ENCODE measurements at places on chromosomes 2 and 18. TPM values are rescaled to one million over a fixed set of nuclear protein-coding genes. Genes with fewer than 3 reads are reported as not detected.

- H3K27me3 ChIP-seq: no peaks in the 10 kb centered on the region
- H3K36me3 ChIP-seq: no peaks in the 10 kb centered on the region
- no peak overlapping the region for H3K27ac ChIP-seq
- DNase-seq: no peak
- no peak overlapping the region for H3K4me3 ChIP-seq
These were observed 254.2 kb downstream of the AGPS start for GRCh38 chr2:177646791-177647190.

DNA sequence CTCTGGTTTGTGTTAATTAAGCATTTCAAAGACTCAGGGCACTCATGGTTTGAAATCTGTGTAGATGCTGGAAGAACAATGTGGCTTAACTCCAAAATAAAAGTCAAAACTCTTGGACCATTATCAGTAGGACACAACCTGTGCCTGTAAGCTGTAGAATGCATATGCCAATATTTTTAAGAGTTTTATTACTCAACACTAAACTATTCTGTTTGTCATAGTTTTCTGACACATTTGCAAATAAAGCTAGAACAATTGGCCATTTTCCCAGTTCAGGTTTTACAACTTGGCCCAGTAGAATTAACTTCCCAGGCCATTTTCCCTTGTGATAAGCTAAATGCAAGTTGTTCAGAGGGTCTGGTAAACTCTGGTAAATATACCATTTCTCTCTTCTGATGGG is 713.1 kb downstream of the CBLN2 start:
- no peak for DNase-seq
- H3K4me1 ChIP-seq: peaks cover 15% of the 10 kb centered on the region
- no peaks in the 10 kb centered on the region for H3K27me3 ChIP-seq
- no peak overlapping the region for H3K4me3 ChIP-seq
- H3K27ac ChIP-seq: no peak overlapping the region

- DNase-seq: peak; percentile 85
- H3K36me3 ChIP-seq: no peaks in the 10 kb centered on the region
- H3K27ac ChIP-seq: peak overlapping the region; percentile 75
- H3K27me3 ChIP-seq: no peaks in the 10 kb centered on the region
- no peaks in the 10 kb centered on the region for H3K4me1 ChIP-seq
These were observed 22.7 kb downstream of the BCL11A start for GRCh38 chr2:60530660-60531281.

GRCh38 chr2:96792772-96793749 is 23.0 kb upstream of the CNNM3 start:
- no peaks in the 10 kb centered on the region for H3K36me3 ChIP-seq
- H3K4me1 ChIP-seq: peaks cover 13% of the 10 kb centered on the region
- DNase-seq: peak; percentile 48
- no peak overlapping the region for H3K27ac ChIP-seq
- no peaks in the 10 kb centered on the region for H3K27me3 ChIP-seq

- H3K27me3 ChIP-seq: no peaks in the 10 kb centered on the region
- peaks cover 13% of the 10 kb centered on the region for H3K4me1 ChIP-seq
- H3K27ac ChIP-seq: peak overlapping the region; percentile 51
- H3K4me3 ChIP-seq: peak overlapping the region; percentile 38
- H3K36me3 ChIP-seq: no peaks in the 10 kb centered on the region
- DNase-seq: peak; percentile 92
These were observed 321.4 kb downstream of the TGIF1 start for GRCh38 chr18:3771121-3771971.

DNA sequence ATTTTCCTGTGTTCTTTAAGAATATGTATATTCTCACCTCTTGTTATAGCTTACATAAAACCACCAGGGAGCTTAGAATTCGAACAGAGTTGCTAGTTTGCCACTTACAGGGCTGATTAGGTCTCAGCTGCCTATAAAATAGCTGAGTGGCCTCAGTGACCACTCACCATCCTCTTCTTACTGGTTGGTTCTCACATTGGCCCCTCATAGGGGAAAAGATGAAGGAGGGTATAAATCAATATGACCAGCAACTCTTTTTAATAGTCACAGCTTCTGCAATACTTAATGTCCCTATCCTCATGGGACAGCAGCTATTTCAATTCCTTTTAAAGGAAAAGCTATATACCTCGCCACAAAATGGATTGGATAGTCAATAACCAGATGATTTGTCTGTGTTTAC is 199.4 kb upstream of the CDH20 start:
- H3K4me3 ChIP-seq: no peak overlapping the region
- no peaks in the 10 kb centered on the region for H3K27me3 ChIP-seq
- H3K27ac ChIP-seq: no peak overlapping the region
- DNase-seq: no peak

DNA sequence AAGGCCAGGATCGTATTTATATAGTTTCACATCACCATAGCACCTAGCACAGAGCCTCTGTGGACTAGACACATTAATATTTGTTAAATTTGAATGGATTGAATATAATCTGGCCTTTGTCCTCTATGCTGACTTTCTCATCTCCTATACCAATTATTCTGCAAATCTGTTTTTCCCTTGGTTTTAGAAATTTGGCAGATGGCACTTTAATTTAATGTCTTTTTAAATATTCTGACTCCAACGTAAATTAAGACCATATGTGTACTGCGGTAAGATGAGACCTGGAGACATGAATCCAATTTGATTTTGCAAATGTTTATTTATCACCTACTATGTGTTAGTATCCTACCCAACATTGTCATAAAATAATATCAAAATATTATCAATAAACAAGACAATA is 1281.9 kb upstream of the PIK3C3 start:
- no peaks in the 10 kb centered on the region for H3K4me1 ChIP-seq
- no peaks in the 10 kb centered on the region for H3K27me3 ChIP-seq
- H3K36me3 ChIP-seq: no peaks in the 10 kb centered on the region
- H3K27ac ChIP-seq: no peak overlapping the region
- DNase-seq: no peak
- no peak overlapping the region for H3K4me3 ChIP-seq

DNA sequence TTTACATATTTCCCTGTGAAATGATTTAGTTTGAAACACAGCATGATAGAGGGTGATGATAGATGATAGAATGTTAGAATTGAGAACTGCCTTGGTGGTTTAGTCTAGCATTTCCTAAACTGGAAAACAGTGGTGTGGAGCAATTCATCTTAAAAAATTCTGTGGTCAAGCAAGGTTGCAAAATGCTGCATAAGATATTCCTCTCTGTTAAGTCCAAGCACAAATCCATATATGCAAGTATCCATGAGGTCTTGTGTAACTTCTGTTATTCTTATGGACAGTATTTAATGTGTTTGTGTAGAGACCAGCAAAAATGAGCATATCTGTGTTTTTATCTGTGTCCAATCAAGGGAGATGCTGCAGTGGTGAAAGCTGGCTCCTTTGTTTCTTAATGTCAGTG is 30.0 kb downstream of the CPS1 start:
- no peaks in the 10 kb centered on the region for H3K27me3 ChIP-seq
- no peak overlapping the region for H3K27ac ChIP-seq
- DNase-seq: no peak
- H3K4me1 ChIP-seq: no peaks in the 10 kb centered on the region
- no peaks in the 10 kb centered on the region for H3K36me3 ChIP-seq

DNA sequence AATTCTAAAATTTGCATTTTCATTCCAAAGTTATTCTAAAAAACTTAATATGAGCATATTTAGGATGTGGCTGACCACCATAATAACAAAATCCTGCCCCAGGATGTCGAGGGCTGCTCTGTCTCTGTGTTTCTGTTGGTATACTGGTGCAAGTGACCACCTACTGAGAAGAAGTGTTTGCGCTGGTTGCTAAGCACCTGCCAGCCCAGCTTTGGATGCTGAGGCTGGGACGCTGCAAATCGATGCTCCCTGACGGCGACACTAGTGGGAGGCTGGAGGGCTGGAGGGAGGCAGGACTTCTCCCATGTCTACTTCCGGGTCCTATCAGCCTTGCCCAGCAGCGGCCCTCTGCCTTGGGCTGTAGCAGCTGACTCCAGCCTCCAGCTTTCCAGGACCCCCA is 45.0 kb downstream of the LAMA1 start:
- no peaks in the 10 kb centered on the region for H3K27me3 ChIP-seq
- H3K4me3 ChIP-seq: no peak overlapping the region
- peaks cover 5% of the 10 kb centered on the region for H3K4me1 ChIP-seq

- H3K4me1 ChIP-seq: no peaks in the 10 kb centered on the region
- H3K27ac ChIP-seq: no peak overlapping the region
- no peak for DNase-seq
- H3K36me3 ChIP-seq: peaks cover 45% of the 10 kb centered on the region
These were observed 54.6 kb downstream of the CTDP1 start for GRCh38 chr18:79733986-79734770.

GRCh38 chr2:241945311-241945710 is 75.8 kb downstream of the RTP5 start:
- peak; percentile 29 for DNase-seq
- H3K4me1 ChIP-seq: peaks cover 1% of the 10 kb centered on the region
- no peaks in the 10 kb centered on the region for H3K36me3 ChIP-seq

DNA sequence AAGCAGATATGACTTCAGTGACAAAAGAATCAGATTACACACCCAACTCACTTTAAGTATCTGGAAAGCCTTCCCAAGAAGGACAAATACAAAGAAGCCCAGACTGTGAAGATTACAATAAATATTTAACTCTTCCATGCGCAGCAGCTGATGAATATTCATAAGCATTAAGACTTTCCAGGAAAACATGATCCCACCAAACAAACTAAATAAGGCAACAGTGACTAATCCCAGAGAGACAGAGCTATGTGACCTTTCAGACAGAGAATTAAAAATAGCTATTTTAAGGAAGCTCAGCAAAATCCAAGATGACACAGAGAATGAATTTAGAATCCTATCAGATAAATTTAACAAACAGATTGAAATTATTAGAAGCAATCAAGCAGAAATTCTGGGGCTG is 108.2 kb upstream of the UBE2E3 start:
- H3K27ac ChIP-seq: no peak overlapping the region
- no peaks in the 10 kb centered on the region for H3K27me3 ChIP-seq
- no peak for DNase-seq
- no peak overlapping the region for H3K4me3 ChIP-seq

DNA sequence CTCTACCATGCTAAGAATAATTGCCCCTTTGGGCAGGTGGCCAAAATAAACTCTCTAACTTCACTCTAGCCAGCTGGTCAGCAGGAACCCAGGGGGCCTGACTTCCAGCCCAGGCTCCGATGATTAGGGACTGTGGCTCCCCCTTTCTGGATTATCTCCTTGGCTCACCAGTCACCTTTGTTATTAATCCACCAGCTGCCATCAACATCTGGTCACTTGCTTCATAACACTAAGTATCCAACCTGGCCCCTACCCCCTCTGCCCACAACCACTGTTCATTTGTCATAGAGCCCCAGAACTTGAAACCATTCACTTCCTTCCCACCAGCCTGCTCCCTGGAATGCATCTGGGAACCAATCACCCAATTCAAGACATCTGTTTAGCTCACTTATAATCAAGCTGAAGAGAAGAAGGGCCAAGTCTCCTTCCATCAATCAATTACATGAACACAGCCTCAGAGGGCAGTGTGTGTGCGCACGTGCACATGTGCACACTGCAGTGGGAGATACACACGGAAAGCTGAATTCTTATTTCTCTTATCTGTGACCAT is 215.1 kb downstream of the ALK start:
- no peaks in the 10 kb centered on the region for H3K36me3 ChIP-seq
- H3K27ac ChIP-seq: no peak overlapping the region
- no peak for DNase-seq
- H3K27me3 ChIP-seq: no peaks in the 10 kb centered on the region

- H3K36me3 ChIP-seq: no peaks in the 10 kb centered on the region
- no peaks in the 10 kb centered on the region for H3K4me1 ChIP-seq
- no peak for DNase-seq
- H3K27me3 ChIP-seq: no peaks in the 10 kb centered on the region
- H3K4me3 ChIP-seq: no peak overlapping the region
These were observed 101.7 kb downstream of the SEPTIN10 start for GRCh38 chr2:109512076-109512475.

- DNase-seq: no peak
- no peak overlapping the region for H3K27ac ChIP-seq
- no peak overlapping the region for H3K4me3 ChIP-seq
- H3K4me1 ChIP-seq: no peaks in the 10 kb centered on the region
- no peaks in the 10 kb centered on the region for H3K36me3 ChIP-seq
- no peaks in the 10 kb centered on the region for H3K27me3 ChIP-seq
These were observed 126.7 kb downstream of the DPP10 start for GRCh38 chr2:114569166-114569565.

- H3K4me3 ChIP-seq: no peak overlapping the region
- no peaks in the 10 kb centered on the region for H3K36me3 ChIP-seq
- no peaks in the 10 kb centered on the region for H3K27me3 ChIP-seq
- no peak for DNase-seq
- peaks cover 81% of the 10 kb centered on the region for H3K4me1 ChIP-seq
These were observed 48.6 kb downstream of the SLC8A1 start for GRCh38 chr2:40403233-40403836.

GRCh38 chr2:8382485-8382884 is 299.4 kb upstream of the ID2 start:
- no peak overlapping the region for H3K4me3 ChIP-seq
- no peaks in the 10 kb centered on the region for H3K27me3 ChIP-seq
- no peaks in the 10 kb centered on the region for H3K4me1 ChIP-seq
- H3K27ac ChIP-seq: no peak overlapping the region

- H3K36me3 ChIP-seq: no peaks in the 10 kb centered on the region
- H3K27me3 ChIP-seq: no peaks in the 10 kb centered on the region
- no peak overlapping the region for H3K4me3 ChIP-seq
- no peak overlapping the region for H3K27ac ChIP-seq
- DNase-seq: no peak
These were observed 61.4 kb downstream of the FAM161A start for GRCh38 chr2:61792355-61792890.

DNA sequence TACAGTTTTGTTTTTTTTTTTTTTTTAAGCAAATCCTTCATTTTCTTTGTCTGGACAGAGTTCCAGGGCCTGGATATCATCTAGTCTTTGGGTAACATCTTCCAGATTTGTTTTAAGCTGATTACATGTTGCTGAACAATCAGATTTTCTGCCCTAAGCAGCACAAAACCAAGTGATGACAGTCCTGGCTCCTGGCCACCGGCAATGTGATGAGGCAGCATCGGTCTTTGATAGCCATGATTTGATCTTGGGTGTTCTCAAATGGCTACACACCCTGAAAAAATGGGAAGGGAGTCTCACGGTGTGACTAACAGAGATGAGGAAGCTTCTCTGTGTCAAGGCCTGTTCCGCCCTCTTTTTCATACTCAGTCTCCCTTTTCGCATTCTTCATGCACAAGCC is 708.6 kb upstream of the ZEB2 start:
- no peaks in the 10 kb centered on the region for H3K36me3 ChIP-seq
- no peaks in the 10 kb centered on the region for H3K4me1 ChIP-seq
- H3K4me3 ChIP-seq: no peak overlapping the region
- no peaks in the 10 kb centered on the region for H3K27me3 ChIP-seq
- no peak overlapping the region for H3K27ac ChIP-seq

The C2orf66 gene
- total RNA-seq: not detected

The TIGD1 gene
- 2.1 TPM for total RNA-seq

The SCN3A gene
- total RNA-seq: 4.3 TPM

The MC5R gene
- not detected for total RNA-seq

The DYNAP gene
- total RNA-seq: not detected

The FOXI3 gene
- total RNA-seq: not detected

The CD302 gene
- 67.6 TPM for total RNA-seq

The KIF1A gene
- 9.7 TPM for total RNA-seq

The C2orf74 gene
- total RNA-seq: 59.2 TPM

The ME2 gene
- 60.1 TPM for total RNA-seq
